ENCODE measurements at places on chromosomes 3 and 15.

DNA sequence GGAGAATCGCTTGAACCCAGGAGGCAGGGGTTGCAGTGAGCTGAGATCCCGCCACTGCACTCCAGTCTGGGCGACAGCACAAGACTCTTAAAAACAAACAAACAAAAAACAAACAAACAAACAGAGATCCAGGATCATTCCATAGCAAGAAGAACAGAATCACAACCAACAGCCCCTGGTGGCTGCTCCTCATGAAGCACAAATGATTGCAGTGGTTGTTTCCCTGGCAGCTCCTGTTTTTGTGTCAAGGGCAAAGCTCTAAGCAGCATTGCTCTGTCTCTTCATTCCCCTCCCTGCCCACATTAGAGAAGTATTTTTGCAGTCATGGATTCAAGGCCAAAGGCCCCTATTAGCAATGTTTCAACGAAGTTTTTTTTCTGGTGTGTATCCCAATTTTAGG is 25.8 kb upstream of the BLM start:
- no peaks in the 10 kb centered on the region for H3K36me3 ChIP-seq
- no peak for DNase-seq
- no peaks in the 10 kb centered on the region for H3K27me3 ChIP-seq
- H3K4me3 ChIP-seq, result no peak overlapping the region
- no peak overlapping the region for H3K27ac ChIP-seq

GRCh38 chr3:46214751-46215352 is 6.7 kb upstream of the CCR1 start:
- no peaks in the 10 kb centered on the region for H3K36me3 ChIP-seq
- no peak overlapping the region for H3K27ac ChIP-seq
- H3K4me3 ChIP-seq, result no peak overlapping the region
- peaks cover 5% of the 10 kb centered on the region for H3K27me3 ChIP-seq
- DNase-seq, result no peak
- H3K4me1 ChIP-seq, result no peaks in the 10 kb centered on the region

DNA sequence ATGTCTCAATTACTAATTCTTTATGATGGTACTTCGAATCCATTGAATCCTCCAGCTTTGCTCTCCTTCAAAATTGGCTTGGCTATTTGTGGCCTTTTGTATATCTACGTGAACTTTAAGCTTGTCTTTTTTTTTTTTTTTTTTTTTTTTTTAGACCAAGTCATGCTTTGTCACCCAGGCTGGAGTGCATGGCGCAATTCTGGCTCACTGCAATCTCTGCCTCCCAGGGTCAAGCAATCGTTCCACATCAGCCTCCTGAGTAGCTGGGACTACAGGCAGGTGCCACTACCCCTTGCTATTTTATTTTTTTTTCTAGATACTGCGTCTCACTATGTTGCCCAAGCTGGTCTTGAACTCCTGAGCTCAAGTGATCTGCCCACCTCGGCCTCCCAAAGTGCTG is 7.7 kb upstream of the DIPK2A start:
- no peak for DNase-seq
- H3K36me3 ChIP-seq, result no peaks in the 10 kb centered on the region
- H3K4me3 ChIP-seq, result no peak overlapping the region
- H3K27me3 ChIP-seq, result no peaks in the 10 kb centered on the region
- no peak overlapping the region for H3K27ac ChIP-seq
- no peaks in the 10 kb centered on the region for H3K4me1 ChIP-seq

GRCh38 chr3:11385891-11386290 is 113.7 kb downstream of the ATG7 start:
- H3K36me3 ChIP-seq, result no peaks in the 10 kb centered on the region
- H3K4me3 ChIP-seq, result no peak overlapping the region
- DNase-seq, result no peak
- H3K27me3 ChIP-seq, result no peaks in the 10 kb centered on the region
- peaks cover 26% of the 10 kb centered on the region for H3K4me1 ChIP-seq

DNA sequence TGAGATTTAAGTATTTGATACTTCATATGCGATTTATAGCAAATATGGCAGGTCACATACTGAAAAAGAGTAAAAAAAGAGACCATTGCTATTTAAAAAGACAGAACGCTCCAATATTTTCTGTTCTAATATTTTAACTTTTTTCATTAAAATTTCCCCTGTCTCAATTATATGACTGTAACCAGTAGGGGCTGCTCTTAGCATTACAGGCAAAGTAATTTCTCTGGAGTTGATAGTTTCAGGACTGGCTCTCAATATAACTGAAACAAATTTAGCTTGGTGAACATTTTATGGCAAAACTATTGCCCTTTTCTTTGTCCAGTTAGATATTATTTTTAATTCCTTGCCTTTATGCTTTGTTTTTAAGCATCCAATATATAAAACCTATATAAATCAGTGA is 286.3 kb upstream of the ROBO2 start:
- H3K27ac ChIP-seq, result no peak overlapping the region
- no peaks in the 10 kb centered on the region for H3K36me3 ChIP-seq
- H3K27me3 ChIP-seq, result no peaks in the 10 kb centered on the region
- no peaks in the 10 kb centered on the region for H3K4me1 ChIP-seq

- no peaks in the 10 kb centered on the region for H3K4me1 ChIP-seq
- no peaks in the 10 kb centered on the region for H3K36me3 ChIP-seq
- no peaks in the 10 kb centered on the region for H3K27me3 ChIP-seq
- H3K4me3 ChIP-seq, result no peak overlapping the region
- no peak for DNase-seq
- no peak overlapping the region for H3K27ac ChIP-seq
These were observed 19.4 kb downstream of the IFT57 start for GRCh38 chr3:108202834-108203233.

- no peaks in the 10 kb centered on the region for H3K27me3 ChIP-seq
- DNase-seq, result no peak
- no peak overlapping the region for H3K27ac ChIP-seq
- H3K36me3 ChIP-seq, result no peaks in the 10 kb centered on the region
- H3K4me3 ChIP-seq, result no peak overlapping the region
These were observed 36.9 kb downstream of the AKAP13 start for GRCh38 chr15:85417276-85417675.

- H3K36me3 ChIP-seq, result no peaks in the 10 kb centered on the region
- H3K27ac ChIP-seq, result no peak overlapping the region
- no peak overlapping the region for H3K4me3 ChIP-seq
These were observed 51.4 kb downstream of the DNAJB8 start for GRCh38 chr3:128415200-128415772.

- H3K4me3 ChIP-seq, result no peak overlapping the region
- no peaks in the 10 kb centered on the region for H3K27me3 ChIP-seq
- no peaks in the 10 kb centered on the region for H3K36me3 ChIP-seq
- no peaks in the 10 kb centered on the region for H3K4me1 ChIP-seq
- DNase-seq, result no peak
These were observed 33.1 kb downstream of the CEP152 start for GRCh38 chr15:48777645-48778330.

DNA sequence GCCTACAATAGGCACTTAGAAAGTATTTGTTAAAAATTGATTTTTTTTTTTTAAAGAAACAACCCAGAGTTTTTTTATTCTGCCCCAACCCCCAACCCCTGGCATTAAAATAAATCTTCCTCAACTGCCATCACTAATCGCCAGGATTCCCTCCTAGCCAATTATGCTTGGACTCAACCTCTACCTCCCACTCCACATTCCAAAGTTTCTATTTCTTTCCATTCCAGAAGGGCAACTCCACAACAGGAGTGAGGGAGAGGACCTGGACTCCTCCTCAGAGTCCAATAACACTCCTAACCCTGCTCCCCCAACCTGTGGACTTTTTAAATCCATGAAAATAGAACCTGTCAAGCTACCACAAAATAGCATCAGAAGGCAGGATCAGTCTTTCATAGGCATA is 99.4 kb downstream of the ADAMTS9 start:
- no peak for DNase-seq
- H3K4me1 ChIP-seq, result peaks cover 9% of the 10 kb centered on the region
- no peaks in the 10 kb centered on the region for H3K27me3 ChIP-seq
- peak overlapping the region; percentile 35 for H3K27ac ChIP-seq
- H3K4me3 ChIP-seq, result no peak overlapping the region

DNA sequence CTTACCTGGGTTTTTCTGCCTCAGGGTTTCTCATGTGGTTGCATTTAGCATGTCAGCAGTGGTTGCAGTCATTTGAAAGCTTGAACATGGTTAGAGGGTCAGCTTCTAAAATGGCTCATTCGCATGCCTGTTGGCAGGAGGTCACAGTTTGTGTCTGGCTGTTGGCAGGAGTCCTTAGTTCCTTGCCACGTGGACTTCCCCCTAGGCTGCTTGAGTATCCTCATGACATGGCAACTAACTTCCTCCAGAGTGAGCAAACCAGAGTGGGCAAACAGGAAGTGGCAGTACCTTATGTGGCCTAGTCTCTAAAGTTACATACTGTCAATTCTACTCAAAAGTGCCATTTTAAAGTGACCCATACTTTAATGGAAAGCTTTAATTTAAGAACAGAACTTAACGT is 3.4 kb upstream of the UNC13C start:
- H3K27ac ChIP-seq, result no peak overlapping the region
- H3K27me3 ChIP-seq, result no peaks in the 10 kb centered on the region
- H3K4me1 ChIP-seq, result peaks cover 8% of the 10 kb centered on the region
- no peaks in the 10 kb centered on the region for H3K36me3 ChIP-seq

DNA sequence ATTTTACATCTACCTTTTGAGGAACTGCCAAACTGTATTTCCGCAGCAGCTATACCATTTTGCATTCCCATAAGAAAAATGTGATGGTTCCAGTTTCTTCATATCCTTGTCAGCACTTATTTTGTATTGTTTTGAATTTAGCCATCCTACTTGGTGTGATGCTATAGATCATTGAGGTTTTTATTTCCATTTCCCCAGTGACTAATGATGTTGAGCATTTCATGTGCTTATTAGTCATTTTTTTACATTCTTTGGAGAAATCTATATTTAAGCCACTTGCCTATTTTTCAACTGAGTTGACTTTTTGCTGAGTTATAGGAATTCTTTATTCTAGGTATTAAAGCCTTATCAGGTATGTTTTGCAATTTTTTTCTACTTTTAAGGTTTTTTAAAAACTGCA is 347.6 kb upstream of the RARB start:
- no peaks in the 10 kb centered on the region for H3K4me1 ChIP-seq
- H3K36me3 ChIP-seq, result no peaks in the 10 kb centered on the region
- H3K27ac ChIP-seq, result no peak overlapping the region

DNA sequence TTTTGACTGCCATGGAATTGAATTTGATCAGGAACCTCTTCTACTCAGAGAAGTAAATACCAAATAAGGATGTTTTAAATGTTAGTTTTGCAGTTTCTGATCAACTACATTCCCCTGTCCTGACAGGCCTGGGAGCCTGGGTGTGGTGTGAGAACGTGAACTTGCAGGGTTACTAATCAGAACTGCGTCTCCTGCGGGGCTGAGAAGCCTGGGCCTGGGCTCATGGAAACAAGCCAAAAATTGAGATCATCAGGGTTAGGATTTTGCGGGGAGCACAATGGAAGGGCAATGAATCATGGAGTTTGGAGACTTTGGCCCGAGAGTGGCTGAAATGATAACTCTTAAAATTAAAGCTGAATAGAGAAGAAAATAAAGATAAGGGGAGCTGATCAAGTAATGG is 47.8 kb upstream of the C3orf70 start:
- no peaks in the 10 kb centered on the region for H3K4me1 ChIP-seq
- no peak overlapping the region for H3K4me3 ChIP-seq
- H3K27ac ChIP-seq, result no peak overlapping the region
- no peak for DNase-seq

- H3K27ac ChIP-seq, result peak overlapping the region; percentile 50
- no peak for DNase-seq
- no peaks in the 10 kb centered on the region for H3K4me1 ChIP-seq
- no peaks in the 10 kb centered on the region for H3K27me3 ChIP-seq
- H3K36me3 ChIP-seq, result peaks cover 18% of the 10 kb centered on the region
These were observed 69.0 kb downstream of the CHD2 start for GRCh38 chr15:92968926-92969651.

DNA sequence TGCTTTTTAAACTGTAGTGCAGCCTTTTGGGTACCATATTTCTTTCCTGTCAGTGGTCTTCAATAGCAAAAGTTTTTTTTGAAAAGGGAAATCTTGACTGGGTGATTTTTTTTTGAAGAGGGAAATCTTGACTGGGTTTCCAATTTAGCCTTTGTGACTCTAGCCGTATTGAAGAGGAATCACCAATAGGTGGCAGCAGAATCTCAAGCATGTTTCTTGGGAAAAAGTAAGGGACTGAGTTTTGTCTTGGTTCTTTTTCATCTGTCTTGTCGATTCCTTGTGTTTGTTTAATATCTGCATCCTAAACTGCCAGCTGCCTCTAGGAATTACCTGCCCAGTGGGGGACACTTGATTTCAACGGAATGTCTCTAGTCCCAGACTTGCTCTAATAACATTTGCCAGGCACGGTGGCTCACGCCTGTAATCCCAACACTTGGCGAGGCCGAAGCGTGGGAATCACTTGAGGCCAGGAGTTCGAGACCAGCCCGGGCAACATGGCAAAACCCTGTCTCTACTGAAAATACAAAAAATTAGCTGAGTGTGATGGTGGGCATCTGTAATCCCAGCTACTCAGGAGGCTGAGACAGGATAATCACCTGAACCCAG is 89.2 kb downstream of the RBPMS2 start:
- H3K36me3 ChIP-seq, result peaks cover 18% of the 10 kb centered on the region
- no peaks in the 10 kb centered on the region for H3K27me3 ChIP-seq
- H3K27ac ChIP-seq, result peak overlapping the region; percentile 17
- H3K4me3 ChIP-seq, result no peak overlapping the region

DNA sequence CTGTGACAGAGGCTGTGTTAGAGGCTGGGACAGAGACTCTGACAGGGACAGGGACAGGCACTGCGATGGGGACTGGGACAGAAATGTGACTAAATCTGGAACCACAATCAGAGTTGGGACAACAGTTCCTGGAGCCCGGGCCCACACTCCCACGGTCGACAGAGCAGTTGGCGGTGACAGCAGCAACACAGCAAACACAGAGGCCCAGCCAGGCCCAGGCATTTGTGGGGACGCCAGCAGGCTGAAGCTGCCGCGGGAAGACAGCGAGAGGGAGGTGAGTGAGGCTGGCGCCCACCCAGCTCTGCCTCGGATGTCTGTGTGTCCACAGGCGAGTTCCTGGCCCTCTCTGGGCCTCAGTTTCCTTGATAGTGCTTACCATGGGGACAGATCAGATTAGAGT is 9.3 kb upstream of the HCN4 start:
- H3K27me3 ChIP-seq, result no peaks in the 10 kb centered on the region
- H3K4me1 ChIP-seq, result peaks cover 6% of the 10 kb centered on the region
- no peak overlapping the region for H3K27ac ChIP-seq
- no peaks in the 10 kb centered on the region for H3K36me3 ChIP-seq
- DNase-seq, result no peak
- no peak overlapping the region for H3K4me3 ChIP-seq

GRCh38 chr15:39585389-39585841 is 4.5 kb downstream of the THBS1 start:
- peaks cover 82% of the 10 kb centered on the region for H3K4me1 ChIP-seq
- peaks cover 59% of the 10 kb centered on the region for H3K36me3 ChIP-seq
- no peak for DNase-seq
- H3K27me3 ChIP-seq, result no peaks in the 10 kb centered on the region
- peak overlapping the region; percentile 97 for H3K27ac ChIP-seq

DNA sequence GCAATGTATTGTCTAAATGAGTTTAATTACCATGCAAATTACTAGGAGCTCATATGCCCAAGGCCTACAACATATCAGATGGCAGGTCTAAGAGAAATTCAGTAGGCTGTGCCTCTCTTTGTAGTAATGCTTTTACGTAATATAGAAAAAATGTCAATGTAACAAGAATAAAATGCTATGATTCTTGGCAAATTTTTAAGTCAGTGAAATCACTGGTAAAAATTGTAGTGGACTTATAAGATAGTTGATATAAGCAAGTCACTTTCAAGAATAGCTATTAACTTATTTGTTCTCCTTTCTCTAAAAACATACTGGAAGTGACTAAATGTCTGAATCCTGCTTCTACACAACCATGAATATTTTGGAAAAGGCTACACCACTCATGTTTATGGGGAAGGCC is 707.8 kb downstream of the TUSC7 start:
- H3K36me3 ChIP-seq, result no peaks in the 10 kb centered on the region
- no peaks in the 10 kb centered on the region for H3K4me1 ChIP-seq
- no peak overlapping the region for H3K4me3 ChIP-seq
- DNase-seq, result no peak

GRCh38 chr15:58553365-58553918 is 121.7 kb downstream of the LIPC start:
- no peaks in the 10 kb centered on the region for H3K27me3 ChIP-seq
- DNase-seq, result no peak
- H3K27ac ChIP-seq, result no peak overlapping the region
- H3K4me3 ChIP-seq, result no peak overlapping the region
